ENCODE measurements at places on chromosomes 1 and 21. TPM values are rescaled to one million over a fixed set of nuclear protein-coding genes. Genes with fewer than 3 reads are reported as not detected.

GRCh38 chr1:147541672-147542568 is 619 bp downstream of the BCL9 start:
- peak; percentile 78 for DNase-seq

Gene CASQ1
- total RNA-seq, result 27.0 TPM

DNA sequence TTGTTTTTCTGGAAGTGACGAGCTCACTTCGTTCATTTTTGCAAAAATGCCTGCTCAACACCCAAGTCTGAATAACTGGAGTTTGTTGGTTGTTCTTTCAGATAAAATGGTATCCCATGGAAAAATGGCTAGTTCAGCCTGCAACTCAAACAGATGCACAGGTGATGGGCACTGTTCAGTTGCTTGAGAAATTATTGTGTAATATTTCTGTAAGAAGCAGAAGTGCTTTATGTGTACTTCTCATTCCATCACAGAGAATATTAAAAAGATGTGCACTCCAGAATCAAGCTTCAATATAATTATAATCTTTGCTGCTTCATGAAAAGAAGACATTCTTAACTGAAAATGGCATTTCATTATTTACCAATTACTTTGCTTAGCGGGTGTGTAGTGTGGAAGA is 9.1 kb downstream of the SYT2 start:
- DNase-seq, result no peak

Gene EFCAB7
- 9.0 TPM for total RNA-seq

Gene ACTA1
- total RNA-seq, result 1,694 TPM

Gene PLA2G2D
- total RNA-seq, result not detected

Gene RHD
- total RNA-seq, result not detected

- no peak for DNase-seq
These were observed 45.5 kb downstream of the UCHL5 start for GRCh38 chr1:193013707-193014106.

Gene CFAP107
- total RNA-seq, result not detected

- no peak for DNase-seq
These were observed 2.7 kb downstream of the ITGA10 start for GRCh38 chr1:145906954-145907753.

Gene NUDT4B
- total RNA-seq, result 0.49 TPM

DNA sequence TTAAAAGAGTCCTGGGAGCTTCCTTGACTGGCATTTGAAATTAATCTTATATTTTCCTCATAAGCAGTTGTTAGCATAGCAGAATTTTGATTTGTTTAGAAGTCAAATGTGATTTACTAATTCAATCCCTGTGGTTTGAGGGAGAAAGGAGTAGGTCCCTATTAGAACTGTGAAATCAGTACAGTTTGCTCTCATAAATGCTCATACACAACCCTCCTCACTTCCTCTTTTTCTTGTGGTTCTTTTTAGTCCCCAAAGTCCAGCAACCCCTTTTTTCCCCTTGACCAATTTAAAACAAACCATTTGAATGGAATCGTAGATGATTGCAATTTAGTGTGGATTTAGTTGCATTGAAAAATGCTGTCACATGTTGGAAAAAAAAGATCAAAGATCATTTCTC is 9.2 kb upstream of the IFI44 start:
- DNase-seq, result no peak

- no peak for DNase-seq
These were observed 1.8 kb downstream of the OTUD7B start for GRCh38 chr1:150008699-150009098.

DNA sequence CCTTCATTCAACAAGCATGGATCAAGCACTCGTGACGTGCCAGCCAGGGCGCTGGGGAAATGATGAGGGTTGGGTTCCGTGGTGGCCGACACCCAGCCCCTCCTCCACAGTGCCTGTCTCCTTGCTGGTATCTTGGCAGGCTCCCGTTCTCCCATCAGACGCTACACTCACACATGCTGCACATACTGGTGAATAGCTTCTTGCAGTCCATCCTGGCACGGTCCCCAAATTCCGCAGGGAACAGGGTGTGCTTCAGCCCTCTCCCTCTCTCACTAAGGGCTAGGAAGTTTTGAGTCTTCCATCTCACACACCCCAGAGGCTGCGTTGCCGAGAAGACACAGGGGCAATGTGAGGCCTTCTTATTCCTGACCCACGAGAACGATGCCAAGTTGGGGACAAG is 10.1 kb upstream of the MEF2D start:
- DNase-seq, result peak; percentile 86

DNA sequence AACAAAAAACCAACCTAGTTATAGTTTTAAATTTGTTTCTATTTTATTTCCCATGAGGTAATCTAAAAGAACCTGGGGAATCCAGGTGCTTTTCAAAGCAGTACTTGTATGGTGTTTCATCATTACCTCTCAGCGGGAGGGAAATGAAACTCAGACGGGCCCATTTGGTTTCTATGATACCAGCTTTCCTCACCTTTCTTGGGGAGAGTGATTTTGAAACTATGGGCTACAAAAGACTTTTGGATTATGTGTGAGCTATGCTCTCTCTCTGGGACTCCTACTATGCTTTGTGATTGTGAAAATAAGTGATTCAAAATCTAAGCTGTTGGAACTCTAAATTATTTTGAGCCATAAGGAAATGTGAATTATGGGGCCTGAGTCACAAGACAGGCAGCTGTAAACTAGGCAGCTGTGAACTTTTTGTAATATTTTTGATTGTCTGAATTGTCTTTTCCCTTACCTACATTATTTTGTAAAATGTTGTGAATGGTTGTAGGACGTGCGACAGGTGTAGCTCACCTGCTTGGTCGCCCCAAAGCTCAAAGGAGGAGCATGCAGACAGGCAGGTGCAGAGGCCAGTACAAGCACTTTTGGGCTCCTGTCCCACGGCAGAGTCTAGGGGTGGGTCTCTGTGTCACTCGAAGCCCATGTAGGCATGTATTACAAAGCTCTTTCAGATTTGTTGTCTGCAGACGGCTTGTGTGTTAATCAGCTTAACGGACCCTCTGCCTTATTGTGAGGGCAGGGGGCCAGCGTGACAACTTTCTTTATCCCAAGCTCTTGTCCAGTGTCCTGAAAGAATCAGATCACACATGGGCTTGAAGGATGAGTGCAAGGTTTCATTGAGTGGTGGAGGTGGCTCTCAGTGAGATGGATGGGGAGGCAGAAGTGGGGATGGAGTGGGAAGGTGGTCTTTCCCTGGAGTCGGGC is 64.8 kb upstream of the BACH1 start:
- DNase-seq, result no peak

- no peak for DNase-seq
These were observed 174.2 kb downstream of the PTPRU start for GRCh38 chr1:29410476-29410875.

DNA sequence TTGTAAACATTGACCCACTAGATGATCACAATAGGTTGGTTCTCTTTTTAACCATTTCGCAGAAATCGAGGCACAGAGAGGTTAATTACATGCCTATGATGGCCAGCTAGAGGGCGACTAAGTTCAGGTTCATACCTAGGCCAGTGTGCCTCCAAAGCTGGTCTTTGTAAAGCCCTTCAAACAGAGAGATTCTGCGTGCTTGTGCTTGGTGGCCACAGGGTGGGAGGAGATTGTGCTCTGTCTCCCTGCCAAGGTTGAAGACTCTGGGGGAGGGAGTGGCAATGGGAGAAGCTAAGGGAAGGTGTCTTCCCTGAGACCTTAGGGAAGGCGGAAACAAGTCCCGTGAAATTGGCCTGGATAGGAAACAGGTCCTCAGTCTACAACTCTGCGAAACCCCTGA is 59.1 kb upstream of the RBM15 start:
- no peak for DNase-seq

DNA sequence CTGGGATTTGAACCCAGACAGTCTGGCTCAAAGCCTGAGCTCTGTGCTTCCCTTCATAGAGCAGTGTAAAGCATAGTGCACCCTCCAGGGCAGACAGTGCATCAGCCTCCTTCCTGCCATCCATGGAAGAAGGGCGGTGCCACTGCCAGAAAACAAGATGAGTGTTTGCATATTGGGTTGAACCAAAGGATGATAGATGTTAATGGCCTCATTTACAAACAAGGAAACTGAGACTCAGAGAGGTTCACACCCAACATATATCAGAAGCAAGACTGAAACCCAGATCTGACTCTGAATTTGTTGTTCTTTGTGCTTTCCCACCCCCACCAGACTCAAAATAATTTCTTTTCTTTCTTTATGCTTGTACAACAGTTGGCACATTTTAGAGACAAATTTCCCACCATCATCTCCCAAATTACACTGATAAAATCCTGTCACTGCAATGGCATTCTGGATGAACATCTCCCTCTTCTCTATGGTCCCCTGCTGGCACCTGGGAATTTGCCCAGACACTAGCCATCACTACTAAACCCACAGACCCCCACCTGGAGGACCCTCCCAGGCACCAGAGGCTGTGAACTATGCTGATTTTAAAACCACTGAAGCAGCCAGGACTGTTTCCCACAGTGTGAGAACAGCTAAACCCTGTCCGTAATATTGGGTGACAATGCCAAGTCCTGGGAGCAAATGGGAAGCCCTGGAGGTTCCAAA is 45.4 kb upstream of the MPZL1 start:
- no peak for DNase-seq

- DNase-seq, result no peak
These were observed 3.9 kb downstream of the LDLRAD1 start for GRCh38 chr1:54014009-54014629.

DNA sequence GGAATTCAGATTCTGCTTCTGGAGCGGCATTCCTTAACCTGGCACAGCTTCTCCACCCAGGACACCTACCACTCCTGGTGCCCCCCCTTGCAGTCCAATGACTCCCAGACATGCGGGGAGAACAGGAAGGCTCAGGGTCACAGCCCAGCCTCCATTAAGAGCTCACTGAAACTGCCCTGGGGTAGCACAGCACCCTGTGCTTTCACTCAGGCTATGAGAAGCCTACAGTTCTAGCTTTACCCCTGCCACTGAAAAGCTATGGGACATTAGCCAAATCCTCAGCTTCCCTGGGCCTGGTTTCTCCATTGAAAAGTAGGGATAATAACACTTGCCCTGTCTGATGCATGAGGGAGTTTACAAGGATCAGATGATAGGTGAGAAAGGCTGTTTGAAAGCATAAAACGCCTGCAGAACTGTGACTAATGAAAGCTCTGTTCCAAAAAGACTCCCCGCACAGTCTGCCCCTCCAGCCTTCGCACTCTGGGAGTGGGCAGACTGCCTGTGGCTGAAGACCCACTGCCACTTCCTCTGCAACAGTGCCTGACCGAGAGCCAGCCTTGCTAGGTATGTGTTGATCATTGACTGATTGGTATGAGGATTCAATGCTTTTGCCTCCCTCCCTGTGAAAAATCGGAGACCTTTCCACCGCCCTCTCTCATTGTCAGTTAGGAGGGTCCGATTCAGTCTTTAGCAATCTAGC is 2.7 kb upstream of the CLDN19 start:
- no peak for DNase-seq

Gene NEGR1
- total RNA-seq, result 15.2 TPM

GRCh38 chr21:42031241-42031640 is 21.1 kb upstream of the ZBTB21 start:
- DNase-seq, result no peak

Gene CR1L
- total RNA-seq, result not detected

GRCh38 chr1:193105821-193106177 is 585 bp upstream of the GLRX2 start:
- no peak for DNase-seq

Gene CA6
- total RNA-seq, result 0.19 TPM

Gene SORT1
- 121 TPM for total RNA-seq

DNA sequence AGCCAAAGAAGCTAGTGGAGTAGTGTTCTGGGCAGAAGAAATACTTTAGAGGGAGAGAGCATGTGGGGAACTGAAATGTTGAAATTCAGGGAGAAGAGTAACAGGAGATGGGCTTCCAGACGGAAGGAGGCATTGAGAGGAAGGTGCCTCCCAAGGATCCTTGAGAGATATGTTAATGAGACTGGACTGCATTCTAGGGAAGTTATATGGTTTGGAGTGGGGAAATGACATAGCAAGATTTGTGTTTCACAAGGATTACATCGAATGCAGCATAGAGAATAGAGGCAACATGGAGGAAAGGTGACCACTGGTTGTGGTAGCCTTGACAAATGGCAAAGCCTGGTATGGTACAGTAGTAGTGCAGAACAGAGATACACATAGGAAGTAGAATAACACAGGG is 160.5 kb upstream of the HMCN1 start:
- DNase-seq, result no peak

- no peak for DNase-seq
These were observed 1.3 kb downstream of the TMEM35B start for GRCh38 chr1:34983700-34984355.

- DNase-seq, result no peak
These were observed 23.1 kb upstream of the RSPO1 start for GRCh38 chr1:37657620-37658412.

- DNase-seq, result no peak
These were observed 23.6 kb upstream of the EPS8L3 start for GRCh38 chr1:109787211-109787844.

GRCh38 chr1:92929461-92929860 is 31.8 kb downstream of the DIPK1A start:
- no peak for DNase-seq

DNA sequence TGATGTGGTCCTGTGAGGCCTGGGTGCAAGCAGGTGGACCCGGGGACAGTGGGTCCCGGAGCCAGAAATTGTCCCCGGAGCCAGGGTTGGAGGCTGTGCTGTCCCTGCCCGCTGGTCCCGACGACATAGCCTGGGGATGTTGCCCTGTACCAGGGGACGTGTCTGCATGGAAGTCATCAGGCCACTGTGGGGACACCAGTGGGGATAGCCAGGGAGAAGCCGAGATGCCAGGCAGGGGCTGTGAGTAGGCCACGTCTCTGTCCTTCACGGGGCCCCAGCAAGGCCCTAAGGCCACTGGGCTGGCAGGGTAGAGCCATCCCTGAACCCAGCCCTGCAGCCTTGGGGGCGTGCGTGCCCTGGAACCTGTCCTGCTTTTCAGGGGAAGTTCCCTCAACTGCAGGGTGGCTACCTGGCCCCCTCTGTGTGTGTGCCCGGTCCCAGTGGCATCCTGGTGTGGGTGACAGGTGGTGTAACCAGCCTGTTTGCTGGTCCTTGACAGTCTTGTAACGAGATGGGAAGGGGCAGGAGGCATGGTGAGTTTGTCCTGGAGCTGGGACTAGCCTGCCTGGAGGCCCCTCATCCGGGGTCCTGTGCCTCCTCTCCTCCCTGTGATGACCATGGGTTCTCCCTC is 73.2 kb downstream of the OBSCN start:
- DNase-seq, result peak; percentile 56

Gene OR2T11
- not detected for total RNA-seq

- no peak for DNase-seq
These were observed 47.8 kb upstream of the RGS5 start for GRCh38 chr1:163250382-163250974.

DNA sequence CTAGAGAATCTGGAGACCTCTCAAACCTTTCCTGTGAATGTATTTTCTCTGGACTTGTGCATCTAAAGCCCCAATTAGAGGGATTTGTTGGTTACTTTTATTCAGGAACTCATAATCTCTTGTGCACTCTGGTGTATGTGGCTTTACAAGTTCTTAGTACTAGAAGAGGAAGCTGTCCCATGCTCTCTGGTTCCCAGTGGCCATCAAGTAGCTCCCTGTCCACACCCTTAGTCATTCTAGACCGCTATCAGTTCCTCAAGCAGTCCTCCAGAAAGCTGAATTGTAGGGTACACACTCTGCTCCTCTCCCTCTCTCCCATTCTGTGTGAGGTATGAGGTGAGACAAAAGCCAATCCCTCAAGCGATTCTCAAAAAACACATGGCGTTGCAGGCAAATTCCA is 470.3 kb downstream of the PTPRC start:
- no peak for DNase-seq

- no peak for DNase-seq
These were observed 124.6 kb upstream of the RUNX3 start for GRCh38 chr1:25054526-25055323.
